ENCODE measurements at places on chromosomes 5 and 9.

- DNase-seq, result no peak
Observed at GRCh38 chr9:85884256-85884655, 56.7 kb upstream of the NAA35 start.

GRCh38 chr9:20783057-20784038, 99.3 kb downstream of the FOCAD start:
- DNase-seq, result no peak

GRCh38 chr5:36611520-36612274, 5.3 kb downstream of the SLC1A3 start:
- DNase-seq, result no peak

DNA sequence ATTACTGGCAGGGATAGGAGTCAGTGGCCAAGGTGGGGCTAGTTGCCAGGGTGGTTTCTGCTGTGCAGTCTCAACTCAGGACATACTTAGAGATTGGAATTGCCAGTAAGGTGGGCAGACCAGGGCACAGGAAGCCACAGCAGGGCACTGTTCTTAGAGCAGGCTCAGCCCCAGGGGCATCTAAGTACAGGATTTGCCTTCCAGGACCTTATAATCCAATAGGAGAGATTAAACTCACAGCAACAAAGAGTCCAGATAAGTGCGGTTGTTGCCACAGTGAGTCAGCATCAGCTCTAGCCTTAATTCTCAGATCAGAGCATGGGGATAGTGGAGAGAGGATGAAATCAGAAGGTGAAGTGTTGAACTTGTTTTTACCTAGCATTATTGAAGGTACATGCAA, 265.8 kb upstream of the TRPC7 start:
- no peak for DNase-seq

- DNase-seq, result no peak
Observed at GRCh38 chr5:58505971-58506640, 14.9 kb downstream of the GAPT start.

- no peak for DNase-seq
Observed at GRCh38 chr9:9749591-9749990, 863.2 kb downstream of the PTPRD start.

DNA sequence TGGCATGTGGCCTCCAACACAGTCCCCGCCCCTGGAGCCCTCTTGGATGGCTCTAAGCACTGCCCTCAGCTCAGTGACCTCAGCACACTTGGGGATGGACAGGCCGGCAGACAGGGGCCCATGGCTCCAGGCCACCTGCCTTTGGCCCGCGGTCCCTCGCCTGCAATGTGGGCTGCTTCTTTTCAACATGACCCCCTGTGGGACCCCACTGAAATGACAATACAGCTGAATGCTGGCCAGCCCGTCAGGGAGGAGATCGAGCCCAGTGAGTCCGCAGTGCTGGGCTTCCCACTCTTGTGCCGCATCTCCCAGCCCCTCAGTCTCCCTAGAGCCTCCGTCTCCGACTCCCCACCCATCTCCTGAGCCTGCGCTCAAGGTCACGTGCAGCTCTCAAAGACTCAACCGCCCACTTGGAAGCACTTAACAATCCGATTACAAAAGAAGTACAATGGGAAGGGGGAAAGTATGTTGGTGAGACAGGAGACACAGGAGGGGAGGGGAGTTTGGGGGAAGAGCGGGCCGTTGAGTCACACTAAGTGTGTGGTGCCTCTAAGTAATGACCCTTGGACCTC, 238.9 kb downstream of the HSPA4 start:
- no peak for DNase-seq

DNA sequence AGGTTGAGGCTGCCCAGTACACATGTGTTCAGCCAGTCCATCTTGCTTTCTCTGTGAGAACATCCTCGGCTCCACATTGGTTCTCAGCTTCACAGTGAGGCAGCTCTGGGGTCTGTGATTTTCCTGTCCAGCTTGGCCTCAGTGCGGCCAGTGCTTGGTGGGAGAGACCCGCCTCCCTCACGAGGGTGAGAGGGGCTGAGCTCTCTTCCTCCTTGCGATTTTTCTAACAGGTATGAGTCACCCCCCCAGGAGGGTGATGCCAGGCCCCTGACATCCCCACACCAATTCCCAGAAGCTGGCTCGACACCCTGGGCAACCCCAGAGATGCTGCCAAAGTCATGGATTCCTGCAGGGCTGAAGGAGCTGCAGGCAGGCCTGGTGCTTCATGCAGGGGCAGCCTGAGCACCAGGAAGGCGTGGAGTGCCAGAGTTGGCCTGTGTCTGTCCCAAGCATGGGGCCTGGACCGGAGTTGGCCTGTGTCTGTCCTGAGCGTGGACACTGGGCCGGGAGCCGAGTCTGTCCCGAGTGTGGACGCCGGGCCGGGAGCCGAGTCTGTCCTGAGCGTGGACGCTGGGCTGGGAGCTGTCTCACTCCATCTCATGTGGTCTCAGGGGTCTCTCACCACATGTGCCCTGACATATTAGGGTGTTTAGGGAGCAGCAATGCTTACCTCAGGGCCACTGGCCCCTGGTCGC, 408.6 kb upstream of the IRX4 start:
- DNase-seq, result no peak

Measured in stimulated activated effector memory CD8-positive, alpha-beta T cell treated with anti-CD3 and anti-CD28 coated beads, Interleukin-12 subunit alpha, Interleukin-12 subunit beta, amount 100 ng/mL, for 72 hours (primary cell).